Activated T-cell treated with anti-CD3 and anti-CD28 coated beads for 4 hours (primary cell): ENCODE measurements at places on chromosomes 3 and 15.
A peak's percentile ranks its signal among the peaks of the same experiment; 100 is the strongest.

DNA sequence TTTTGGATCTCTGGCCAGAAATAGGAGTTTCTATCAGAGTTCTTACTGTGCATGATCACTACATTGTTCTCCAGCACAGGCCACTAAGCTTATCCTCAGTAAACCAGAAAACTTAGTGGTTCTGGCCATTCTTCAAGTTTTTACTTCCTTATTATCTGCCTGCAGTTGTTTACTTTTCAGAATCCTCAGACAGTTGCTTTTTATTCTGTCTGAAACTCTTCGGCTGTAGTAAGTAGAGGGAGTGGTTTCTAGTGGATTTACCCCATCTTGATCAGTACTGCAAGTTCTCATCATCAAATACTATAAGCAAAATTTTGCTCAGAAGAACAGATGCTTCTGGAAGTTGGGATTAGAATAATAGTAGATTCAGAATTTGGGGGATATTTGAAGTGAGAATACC is 193.0 kb upstream of the RARB start:
- no peak for DNase-seq

DNA sequence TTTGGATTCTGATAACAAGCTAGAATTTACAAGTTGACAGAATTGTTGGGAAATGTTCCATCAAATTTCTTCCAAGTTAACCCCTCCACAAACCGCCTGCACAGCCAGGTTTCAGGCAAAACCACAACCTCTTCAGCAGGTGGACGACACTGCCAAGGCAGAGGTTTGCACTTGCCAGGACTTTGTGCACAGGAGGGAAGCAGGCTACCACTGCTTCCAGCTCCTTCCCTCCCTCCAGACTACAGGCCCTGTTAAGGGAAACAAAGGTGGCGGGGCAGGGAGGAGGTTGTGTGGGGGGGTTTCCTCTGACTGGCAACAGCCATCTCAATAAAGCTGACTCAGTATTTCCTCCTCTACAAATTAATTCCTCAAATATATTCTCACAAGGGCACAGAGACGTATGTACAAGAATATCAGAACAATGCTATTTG is 42.2 kb downstream of the TBC1D2B start:
- DNase-seq = peak; percentile 31

DNA sequence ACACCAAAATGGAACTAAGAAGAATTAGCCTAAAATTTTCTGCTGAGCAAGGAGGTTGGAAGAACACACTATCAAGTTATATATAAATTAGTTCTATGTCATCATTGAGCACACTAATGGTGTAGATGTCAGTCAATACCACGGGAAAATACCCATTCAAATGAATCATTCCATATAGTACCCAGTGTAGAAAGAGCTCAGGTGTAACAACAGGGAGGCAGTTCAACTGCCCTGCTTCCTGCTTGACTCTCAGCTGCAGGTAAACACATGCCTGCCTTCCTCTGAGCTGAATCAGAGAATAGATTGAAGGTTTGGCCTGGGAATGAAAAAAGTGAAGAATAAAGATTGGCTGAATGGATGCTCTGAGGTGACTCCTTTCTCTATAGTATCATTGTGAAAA is 1088.0 kb downstream of the AGBL1 start:
- no peak for DNase-seq

DNA sequence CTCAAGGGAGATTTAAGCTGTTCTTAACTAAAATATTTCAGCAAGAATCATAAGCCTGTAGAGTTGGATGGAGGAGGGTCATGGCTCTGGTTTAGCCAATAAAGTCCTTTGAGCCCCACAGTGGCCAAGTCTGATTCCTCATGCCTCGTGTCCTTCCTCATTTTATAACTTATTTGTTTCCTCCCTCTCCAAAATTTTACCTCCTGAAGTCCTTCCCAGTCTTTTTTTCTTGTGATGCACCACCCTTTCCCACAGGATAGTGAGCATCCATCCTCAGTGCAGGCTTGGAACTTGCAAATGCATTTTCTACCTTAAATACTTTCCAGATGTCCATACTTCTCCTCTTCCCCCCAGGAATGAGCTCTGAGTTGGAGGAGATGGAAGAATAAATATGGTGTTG is 162.7 kb upstream of the AGTR1 start:
- DNase-seq = no peak

DNA sequence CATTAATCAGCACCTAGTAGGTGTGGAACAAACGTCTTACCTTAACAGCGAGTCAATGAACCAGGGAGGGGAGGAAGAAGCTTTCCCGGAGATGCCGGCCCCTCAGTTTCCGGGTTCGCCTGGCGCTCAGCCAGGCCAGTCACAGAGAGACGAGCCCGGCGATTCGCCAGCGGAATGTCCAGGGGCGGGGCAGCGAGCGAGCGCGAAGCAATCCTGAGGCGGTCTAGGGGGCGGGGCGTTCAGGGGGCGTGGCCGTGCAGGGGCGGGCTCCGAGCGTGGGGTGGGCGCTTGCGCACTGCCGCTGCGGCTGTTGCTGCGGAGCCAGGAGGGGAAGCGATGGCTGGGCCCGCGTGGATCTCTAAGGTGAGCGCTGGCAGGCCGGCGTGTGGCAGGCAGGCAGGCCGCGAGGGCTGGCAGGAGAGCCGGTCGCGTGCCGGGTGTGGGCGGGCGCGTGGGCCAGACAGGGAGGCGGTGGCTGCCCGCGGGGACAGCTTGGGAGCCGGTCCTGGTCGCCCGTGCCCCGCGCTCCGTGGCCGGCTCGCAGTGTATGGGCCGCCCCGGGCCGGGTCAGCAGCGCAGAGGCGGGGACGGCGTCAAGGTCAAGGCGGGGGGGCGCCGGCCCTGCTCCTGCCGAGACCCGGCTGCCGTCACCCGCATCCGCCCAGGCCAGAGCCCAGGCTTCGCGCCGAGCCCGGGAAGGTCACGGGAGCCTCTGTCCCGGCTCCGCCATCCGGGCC is at the start of gene IDH3A:
TSS of gene IDH3A (plus strand) at position 295 of the 737 bp plus-strand sequence. CDS start at position 337, 42 bp downstream.
- peak; percentile 100 for DNase-seq

GRCh38 chr3:190194506-190194905 is 73.8 kb upstream of the P3H2 start:
- no peak for DNase-seq

DNA sequence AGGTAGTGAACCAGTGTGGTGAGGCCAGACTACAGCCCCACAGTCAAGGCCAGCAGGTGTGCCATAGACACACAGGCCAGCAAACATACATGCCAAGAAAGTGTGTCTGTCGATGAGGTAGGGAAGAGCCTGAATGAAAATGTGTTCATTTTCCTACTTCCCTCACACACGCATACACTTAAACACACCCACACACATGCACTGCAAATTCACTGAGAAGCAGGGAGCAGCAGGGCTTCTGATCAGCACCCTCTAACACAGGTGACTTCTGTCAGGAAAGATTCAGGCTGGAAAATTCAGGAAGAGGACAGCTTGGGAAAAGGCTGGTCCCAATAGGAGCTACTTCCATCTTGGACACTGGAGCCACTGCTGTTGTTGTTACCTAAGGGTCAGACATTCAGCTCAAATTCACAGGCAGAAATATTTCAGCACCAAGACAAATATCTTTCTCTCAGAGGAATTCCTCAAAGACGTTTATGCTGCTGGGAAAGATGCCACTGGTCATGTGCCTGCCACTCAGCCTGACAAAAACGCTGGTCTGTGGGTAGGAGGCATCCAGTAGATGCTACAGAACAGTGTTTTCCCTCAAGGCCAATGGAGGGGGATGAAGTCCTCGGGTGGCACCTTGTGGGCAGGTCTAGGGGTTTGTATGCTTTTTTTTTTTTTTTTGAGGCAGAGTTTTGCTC is 40.9 kb upstream of the LARS2 start:
- DNase-seq = no peak

GRCh38 chr3:134614955-134615354 is 35.9 kb downstream of the KY start:
- no peak for DNase-seq

DNA sequence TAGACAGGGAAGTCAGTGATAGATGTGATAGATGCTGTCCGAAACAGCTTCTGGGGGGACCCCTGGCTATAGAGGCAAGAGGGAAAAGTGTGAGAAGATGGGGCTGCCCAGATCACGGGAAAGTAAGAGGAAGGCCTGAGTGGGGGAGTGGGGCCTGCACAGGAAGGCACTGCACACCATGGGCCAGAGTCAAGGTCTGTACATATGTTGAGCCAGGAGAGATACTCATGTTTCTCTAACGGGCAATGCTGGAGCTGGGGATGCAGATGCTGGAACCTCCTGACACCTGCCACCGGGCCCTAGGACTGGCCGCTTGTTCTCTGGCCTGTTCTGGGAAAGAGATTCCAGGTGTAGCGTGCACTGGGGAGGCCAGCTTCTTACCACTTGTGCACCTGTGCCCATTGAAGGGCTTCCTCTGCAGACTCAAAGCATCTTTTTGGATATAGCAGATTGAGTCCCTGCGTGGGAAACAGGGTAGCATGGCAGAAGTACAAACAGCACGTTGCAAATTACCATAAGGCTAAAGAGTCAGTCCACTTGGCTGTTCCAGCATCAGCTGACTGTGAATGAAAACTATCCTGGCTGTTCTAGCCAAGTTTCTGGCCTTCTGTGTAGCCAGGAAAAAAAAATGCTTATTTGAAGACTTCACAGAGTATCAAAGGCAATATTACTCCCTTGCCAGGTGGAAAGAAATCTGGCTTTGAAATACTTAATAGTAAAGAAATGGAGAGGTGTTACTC is 77.1 kb upstream of the GSK3B start:
- DNase-seq = no peak

DNA sequence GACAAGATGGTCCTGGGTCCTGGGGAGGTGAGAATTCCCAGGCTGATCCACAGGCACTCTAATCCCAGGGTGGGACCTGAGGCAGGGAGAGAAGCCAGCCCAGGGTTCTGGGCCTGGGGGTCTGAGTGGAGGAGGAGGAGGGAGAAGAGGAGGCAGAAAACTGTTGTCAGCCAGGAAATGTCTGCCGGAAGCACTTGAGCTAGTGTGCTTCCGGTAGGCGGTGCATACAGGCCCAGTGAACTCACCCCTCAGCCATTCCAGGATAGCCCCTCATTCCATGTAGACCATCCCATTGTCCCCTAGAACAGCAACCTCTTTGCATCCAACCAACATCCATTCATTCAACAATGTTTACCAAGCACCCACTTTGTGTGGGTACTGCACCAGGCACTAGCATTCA is 47.9 kb upstream of the LCTL start:
- DNase-seq = no peak

- DNase-seq = no peak
Observed at GRCh38 chr15:97383516-97383915, 577.0 kb upstream of the ARRDC4 start.

DNA sequence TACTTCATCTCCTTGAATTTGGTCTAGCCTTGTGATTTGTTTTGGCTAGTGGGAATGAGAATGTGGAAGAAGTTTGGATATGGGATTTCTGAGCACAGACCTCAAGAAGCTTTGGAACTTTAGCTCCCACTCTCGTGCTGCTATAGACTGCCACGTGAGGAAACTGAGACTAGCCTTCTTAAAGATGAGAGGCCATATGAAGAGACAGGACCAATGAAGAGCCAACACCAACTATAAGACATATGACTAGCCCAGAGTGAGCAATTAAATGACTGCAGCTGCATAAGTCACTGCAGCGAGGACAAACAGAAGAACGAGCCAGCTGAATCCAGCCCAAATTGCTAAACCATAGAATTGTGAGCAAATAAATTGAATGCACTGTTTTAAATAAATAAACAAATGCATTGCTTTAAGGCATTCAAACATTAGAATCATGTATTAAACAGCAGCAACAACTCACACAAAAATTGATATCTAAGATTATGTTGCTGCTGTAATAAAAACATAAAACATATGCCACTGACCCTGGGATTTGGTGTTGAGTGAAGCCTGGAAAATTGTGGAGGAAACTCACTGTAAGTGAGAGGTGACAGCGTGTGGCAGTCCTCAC is 15.7 kb upstream of the CNTN4 start:
- DNase-seq = no peak

DNA sequence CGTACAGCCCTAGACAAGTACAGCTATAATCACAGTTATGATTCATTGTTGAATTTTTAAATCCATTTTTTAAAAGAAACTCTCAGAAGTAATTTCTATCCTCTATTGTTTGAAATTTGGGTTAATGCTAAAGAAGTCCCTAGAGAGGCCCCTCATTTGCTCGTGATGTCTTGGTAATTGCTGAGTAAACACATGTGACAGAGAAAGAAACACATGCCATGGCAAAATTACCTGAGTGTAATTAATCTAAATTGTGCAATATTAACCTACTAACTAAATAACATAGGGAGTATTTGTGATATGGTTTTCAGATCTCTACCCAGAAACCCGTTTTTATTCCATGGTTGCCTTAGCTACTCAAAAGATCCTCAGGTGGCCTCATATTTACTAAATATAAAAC is 10.8 kb downstream of the NEK10 start:
- DNase-seq = no peak

DNA sequence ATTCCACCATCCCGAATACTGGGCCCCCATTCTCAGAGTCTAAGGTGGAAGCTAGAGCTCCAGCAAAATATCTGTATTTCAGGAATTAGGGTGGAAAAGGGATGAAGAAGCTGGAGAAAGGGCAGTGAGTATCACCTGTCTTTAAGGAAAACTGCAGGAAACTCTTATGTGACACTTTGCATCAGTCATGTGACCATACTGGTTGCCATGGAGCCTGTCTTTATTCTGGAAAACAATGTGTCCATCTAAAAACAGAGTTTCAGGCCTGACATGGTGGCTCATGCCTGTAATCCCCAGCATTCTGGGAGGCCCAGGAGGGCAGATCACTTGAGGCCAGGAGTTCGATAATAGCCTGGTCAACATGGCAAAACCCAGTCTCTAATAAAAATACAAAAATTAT is 52.9 kb upstream of the FSIP1 start:
- no peak for DNase-seq

- no peak for DNase-seq
Observed at GRCh38 chr15:87369269-87369668, 887.3 kb downstream of the NTRK3 start.

- DNase-seq = no peak
Observed at GRCh38 chr3:57064001-57064400, 3.5 kb downstream of the SPATA12 start.

DNA sequence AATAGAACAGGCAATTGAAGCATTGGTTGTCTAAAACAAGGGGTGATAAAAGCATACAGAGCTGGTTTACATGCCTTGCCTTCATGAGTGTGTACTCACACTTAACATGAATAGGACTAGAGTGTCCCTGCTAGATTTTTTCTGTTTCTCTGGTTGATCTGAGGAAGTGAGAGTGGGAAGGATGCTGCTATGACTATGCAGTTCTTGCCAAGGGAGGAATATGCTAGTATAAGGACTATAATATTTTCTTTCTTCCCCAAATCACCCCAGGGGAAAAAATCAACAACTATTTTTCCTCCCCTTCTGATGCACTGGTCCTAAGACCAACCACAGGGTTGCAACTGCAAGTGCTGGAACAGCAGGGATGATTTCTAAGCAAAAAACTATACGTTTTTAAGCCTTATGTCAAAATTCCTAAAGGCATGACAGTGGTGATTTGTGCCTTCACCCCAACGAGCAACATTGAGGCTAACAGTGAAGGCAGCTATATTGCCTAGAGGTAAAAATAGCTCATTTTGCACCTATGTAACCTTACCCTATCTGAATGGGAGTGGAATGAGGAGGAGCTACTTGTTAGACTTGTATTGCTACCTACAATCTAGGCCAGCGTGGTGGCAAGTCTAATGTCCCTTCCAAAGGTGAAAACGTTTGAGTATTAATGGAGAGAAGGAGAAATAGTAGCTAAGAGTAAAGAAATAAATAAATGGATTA is 33.5 kb upstream of the USP8 start:
- DNase-seq = no peak
